ENCODE measurements at places on chromosomes 1 and 21.

GRCh38 chr1:177170756-177171535, at the start of gene BRINP2:
BRINP2 (plus strand) TSS chr1:177170958; CDS start chr1:177229877, 58,919 bp downstream.
- no peaks in the 10 kb centered on the region for H3K4me1 ChIP-seq
- H3K4me3 ChIP-seq = peak within 1 kb of the TSS; percentile 46
- no peaks in the 10 kb centered on the region for H3K36me3 ChIP-seq

GRCh38 chr1:17075470-17076255, 21.8 kb upstream of the SDHB start:
- no peaks in the 10 kb centered on the region for H3K4me1 ChIP-seq
- H3K36me3 ChIP-seq = no peaks in the 10 kb centered on the region
- no peak overlapping the region for H3K4me3 ChIP-seq
- no peak overlapping the region for H3K27ac ChIP-seq

DNA sequence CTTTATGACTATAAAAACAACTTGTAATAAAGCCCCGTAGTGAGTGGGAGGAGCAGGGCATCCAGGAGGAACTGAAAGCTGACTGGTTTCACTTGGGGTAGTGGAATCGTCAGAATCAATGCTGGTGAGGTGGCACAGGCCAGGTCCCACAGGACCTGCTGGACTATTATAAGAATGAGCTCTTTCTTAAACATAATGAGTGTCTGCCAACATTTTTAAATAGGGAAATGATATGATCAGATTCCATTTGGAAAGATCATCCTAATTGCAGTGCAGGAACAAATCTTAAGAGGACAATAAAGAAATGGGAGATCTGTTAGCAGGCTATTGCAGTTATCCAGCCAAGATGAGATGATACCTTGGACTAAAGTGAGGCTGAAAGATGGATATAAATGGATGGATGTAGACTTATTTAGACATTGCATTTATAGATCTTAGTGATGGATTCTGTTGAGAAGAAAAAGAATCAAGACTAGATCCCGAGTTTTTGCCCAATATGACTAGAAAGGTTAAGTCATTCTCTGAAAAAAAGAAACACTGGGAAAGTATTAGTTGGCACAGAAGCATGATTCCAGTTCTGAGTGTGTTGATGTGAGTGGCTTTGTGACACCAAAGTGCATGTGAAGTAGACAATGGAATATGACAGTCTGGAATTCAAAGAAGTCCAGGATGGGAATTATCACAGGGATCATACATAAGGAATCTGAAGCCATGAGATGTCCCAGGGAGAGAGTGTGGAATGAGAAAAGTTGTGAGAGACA, 153.3 kb upstream of the SGIP1 start:
- DNase-seq = no peak
- H3K36me3 ChIP-seq = no peaks in the 10 kb centered on the region
- H3K27me3 ChIP-seq = no peaks in the 10 kb centered on the region
- no peak overlapping the region for H3K4me3 ChIP-seq
- peaks cover 2% of the 10 kb centered on the region for H3K4me1 ChIP-seq

GRCh38 chr1:20348326-20348915, 57.7 kb downstream of the VWA5B1 start:
- no peaks in the 10 kb centered on the region for H3K36me3 ChIP-seq
- H3K27me3 ChIP-seq = no peaks in the 10 kb centered on the region
- DNase-seq = no peak
- no peak overlapping the region for H3K27ac ChIP-seq

GRCh38 chr1:66696771-66697170, 55.5 kb upstream of the DYNLT5 start:
- no peak for DNase-seq
- no peaks in the 10 kb centered on the region for H3K36me3 ChIP-seq
- H3K27ac ChIP-seq = no peak overlapping the region
- H3K4me3 ChIP-seq = no peak overlapping the region
- H3K4me1 ChIP-seq = no peaks in the 10 kb centered on the region
- H3K27me3 ChIP-seq = no peaks in the 10 kb centered on the region

GRCh38 chr1:162470216-162470615, 27.4 kb upstream of the UHMK1 start:
- H3K4me1 ChIP-seq = no peaks in the 10 kb centered on the region
- H3K27ac ChIP-seq = no peak overlapping the region
- no peaks in the 10 kb centered on the region for H3K36me3 ChIP-seq
- H3K27me3 ChIP-seq = no peaks in the 10 kb centered on the region
- no peak for DNase-seq
- no peak overlapping the region for H3K4me3 ChIP-seq

- no peak for DNase-seq
- no peaks in the 10 kb centered on the region for H3K4me1 ChIP-seq
- H3K27ac ChIP-seq = peak overlapping the region; percentile 98
- peak overlapping the region; percentile 96 for H3K4me3 ChIP-seq
Measured at GRCh38 chr1:220880362-220880670, 1.1 kb downstream of the HLX start.

DNA sequence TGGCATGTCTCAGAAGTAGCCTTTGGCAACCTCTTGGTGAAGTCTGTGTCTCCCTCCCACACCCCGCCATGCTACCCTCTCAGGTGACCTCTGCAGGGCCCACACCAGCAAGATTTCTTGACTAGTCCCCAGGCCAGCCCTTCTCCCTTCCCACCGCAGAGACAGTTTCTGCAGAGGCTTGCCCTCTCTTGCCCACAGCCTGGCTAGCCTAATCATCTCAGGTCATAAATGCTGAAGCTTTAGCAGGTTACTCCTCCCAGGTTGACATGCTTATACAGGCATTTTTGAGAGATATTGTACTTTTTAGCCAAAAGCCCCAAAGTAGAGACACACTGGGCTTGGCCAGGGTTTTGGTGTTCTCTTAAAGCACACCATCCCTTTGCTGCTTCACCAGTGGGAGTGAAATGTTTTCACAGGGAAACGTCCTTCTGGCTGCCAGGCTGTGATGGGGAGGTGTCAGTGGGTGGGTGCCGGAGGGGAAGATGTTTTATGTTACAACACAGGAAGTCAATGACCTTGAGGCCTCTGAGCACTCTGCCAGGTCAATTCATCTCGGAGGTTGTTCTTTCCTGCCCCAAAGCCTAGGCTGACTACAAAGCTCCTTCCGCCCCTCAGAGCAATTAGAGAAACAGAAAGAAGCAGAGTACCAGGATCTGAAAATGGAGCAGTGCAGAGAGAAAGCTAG, 58.5 kb downstream of the STYXL2 start:
- no peaks in the 10 kb centered on the region for H3K36me3 ChIP-seq
- no peaks in the 10 kb centered on the region for H3K27me3 ChIP-seq
- no peak overlapping the region for H3K4me3 ChIP-seq
- no peak overlapping the region for H3K27ac ChIP-seq

DNA sequence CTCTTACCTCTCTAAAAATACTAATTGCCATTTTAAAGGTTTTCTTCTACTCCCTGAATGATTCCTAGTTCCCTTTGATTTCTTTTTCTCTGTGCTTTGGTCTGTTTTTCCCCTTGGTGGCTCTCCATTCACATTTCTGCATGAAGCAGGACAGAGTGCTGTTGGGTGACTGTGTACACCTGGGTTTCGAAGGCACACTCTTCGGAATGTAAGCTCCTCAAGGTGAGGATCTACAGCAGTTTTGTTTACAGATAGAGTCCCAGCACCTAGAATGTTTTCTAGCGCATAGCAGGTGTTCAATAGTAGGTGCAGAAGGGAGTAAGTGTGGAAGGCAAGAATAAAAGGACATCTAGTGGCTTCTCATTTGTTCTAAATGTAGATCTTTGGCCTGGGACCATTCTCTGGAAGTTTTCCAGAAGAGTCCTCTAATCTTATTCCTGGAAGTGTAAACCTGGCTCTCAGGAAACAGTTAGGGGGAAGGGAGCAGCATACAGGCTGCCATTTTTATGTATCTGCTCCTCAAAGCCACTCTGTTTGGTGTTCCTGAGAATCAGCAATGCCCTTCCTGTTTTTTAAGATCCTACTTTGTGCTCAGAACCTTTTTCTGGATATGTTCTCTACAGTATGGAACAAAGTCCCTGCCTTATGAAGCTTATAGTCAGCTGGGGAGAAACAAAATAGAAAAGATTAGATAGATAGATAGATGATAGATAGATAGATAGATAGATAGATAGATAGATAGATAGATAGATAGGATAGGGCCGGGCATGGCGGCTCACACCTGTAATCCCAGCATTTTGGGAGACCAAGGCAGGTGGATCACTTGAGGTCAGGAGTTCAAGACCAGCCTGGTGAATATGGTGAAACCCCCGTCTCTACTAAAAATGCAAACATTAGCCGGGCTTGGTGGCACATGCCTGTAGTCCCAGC, 22.8 kb upstream of the EFNA1 start:
- DNase-seq = no peak
- no peaks in the 10 kb centered on the region for H3K4me1 ChIP-seq
- H3K27ac ChIP-seq = no peak overlapping the region
- H3K36me3 ChIP-seq = no peaks in the 10 kb centered on the region
- H3K27me3 ChIP-seq = no peaks in the 10 kb centered on the region

GRCh38 chr21:29621525-29621924, 318.3 kb downstream of the GRIK1 start:
- no peaks in the 10 kb centered on the region for H3K36me3 ChIP-seq
- no peak overlapping the region for H3K27ac ChIP-seq
- DNase-seq = no peak
- H3K4me3 ChIP-seq = no peak overlapping the region

- H3K4me1 ChIP-seq = no peaks in the 10 kb centered on the region
- H3K4me3 ChIP-seq = no peak overlapping the region
- no peaks in the 10 kb centered on the region for H3K27me3 ChIP-seq
- no peak overlapping the region for H3K27ac ChIP-seq
- no peak for DNase-seq
Measured at GRCh38 chr1:39960431-39960958, 5.5 kb downstream of the MFSD2A start.

GRCh38 chr1:243550276-243550675, 294.4 kb downstream of the SDCCAG8 start:
- H3K27me3 ChIP-seq = no peaks in the 10 kb centered on the region
- no peak overlapping the region for H3K4me3 ChIP-seq
- no peak overlapping the region for H3K27ac ChIP-seq
- no peak for DNase-seq

DNA sequence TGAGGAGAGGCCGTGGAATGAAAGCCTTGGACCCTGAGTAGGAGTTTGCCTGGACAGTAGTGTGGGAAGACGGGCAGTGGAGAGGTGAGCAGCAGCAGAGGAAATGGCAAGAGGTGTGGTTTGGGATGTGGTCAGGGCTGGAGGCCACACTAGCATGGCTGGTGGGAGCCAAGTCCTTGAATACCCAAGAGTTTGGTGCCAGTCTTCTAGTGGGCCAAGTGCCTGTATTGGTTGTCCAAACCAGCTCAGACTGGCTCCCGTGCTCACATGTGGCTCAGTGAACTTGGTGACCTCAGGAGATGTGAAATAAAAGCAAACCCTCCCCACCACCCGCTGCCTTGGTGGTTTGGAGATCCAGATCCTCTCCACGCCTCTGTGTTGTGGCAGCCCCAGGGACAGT, 2.4 kb downstream of the GUCA2A start:
- H3K36me3 ChIP-seq = no peaks in the 10 kb centered on the region
- no peak overlapping the region for H3K4me3 ChIP-seq
- H3K27ac ChIP-seq = no peak overlapping the region
- H3K27me3 ChIP-seq = no peaks in the 10 kb centered on the region
- no peak for DNase-seq
- peaks cover 21% of the 10 kb centered on the region for H3K4me1 ChIP-seq

DNA sequence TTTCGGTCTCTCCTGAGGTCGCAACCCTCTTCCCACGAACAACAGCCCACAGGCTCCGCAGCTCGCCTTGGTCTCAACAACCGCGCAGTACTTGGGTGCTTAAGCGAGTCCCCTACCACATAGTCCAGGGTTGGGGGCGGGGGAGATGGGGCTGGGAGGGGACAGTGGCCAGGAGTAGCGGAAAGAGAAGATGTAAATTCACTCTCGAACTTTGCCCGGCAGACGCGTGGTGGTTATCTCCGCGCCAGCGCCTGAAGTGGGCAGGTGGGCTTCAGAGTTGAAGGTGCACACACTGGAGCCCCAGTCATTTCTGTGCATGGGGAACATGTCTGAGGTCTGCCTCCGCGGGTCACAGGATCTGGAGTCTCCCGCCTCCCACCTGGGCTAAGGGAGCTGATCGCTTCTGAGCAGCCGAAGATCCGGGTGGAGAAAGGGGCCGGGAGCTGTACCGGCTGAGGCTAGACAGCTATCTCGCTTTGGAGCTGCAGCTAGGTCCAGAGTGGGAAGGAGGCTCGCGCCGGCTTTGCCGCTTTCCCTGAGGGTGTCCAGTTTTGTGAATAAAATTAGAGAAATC, 4.3 kb upstream of the FOXD2 start:
- H3K27me3 ChIP-seq = peaks cover 52% of the 10 kb centered on the region
- no peak for DNase-seq
- H3K4me3 ChIP-seq = no peak overlapping the region

DNA sequence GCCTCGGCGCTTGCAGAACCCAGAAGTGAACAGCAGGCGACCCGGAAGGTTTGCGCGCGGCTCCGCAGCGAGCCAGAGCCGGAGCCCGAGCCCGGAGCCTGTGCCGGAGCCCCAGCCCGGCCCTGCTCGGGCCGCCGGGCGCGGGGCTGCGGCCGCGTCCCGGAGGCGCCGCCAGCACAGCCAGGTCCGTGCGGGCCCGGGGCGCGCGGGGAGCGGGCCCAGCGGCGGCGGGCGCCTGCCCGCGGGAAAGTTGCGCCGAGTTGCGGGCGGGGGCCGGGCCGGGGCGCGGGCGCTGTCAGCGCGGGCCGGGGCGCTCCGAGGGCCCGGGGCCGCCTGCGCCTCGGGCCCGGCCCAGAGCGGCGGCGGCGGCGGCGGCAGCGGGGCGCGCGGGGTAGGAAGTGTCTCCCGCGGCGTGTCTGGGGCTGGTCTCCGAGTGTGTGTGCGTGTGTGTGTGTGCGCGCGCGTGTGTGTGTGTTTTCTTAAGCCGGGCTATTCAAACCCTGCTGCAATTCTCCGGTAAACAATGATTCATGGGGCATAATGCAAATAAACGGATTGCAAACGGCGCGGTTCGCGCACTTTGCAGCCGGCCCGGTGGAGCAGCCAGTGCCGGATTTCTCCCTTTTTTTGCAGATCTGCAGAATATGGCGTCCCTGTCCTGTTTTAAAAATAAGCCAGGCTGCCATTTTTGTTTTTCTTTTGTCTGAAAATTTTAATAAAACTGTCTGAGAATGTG, at the start of gene ZNF362:
ZNF362 (plus strand) TSS at position 22 of the 736 bp plus-strand sequence. CDS start 14,083 bp downstream, outside the sequence.
- H3K36me3 ChIP-seq = no peaks in the 10 kb centered on the region
- no peaks in the 10 kb centered on the region for H3K27me3 ChIP-seq
- no peak for DNase-seq
- H3K27ac ChIP-seq = peak within 1 kb of the TSS; percentile 100
- H3K4me1 ChIP-seq = no peaks in the 10 kb centered on the region

GRCh38 chr1:178451529-178451928, 45.2 kb downstream of the CLEC20A start:
- no peaks in the 10 kb centered on the region for H3K4me1 ChIP-seq
- H3K27me3 ChIP-seq = no peaks in the 10 kb centered on the region
- DNase-seq = no peak
- no peak overlapping the region for H3K27ac ChIP-seq
- H3K4me3 ChIP-seq = no peak overlapping the region

GRCh38 chr1:209029737-209030136, 553.8 kb upstream of the CAMK1G start:
- H3K27ac ChIP-seq = no peak overlapping the region
- no peak overlapping the region for H3K4me3 ChIP-seq
- no peaks in the 10 kb centered on the region for H3K27me3 ChIP-seq
- no peaks in the 10 kb centered on the region for H3K36me3 ChIP-seq
- no peak for DNase-seq

GRCh38 chr1:114154963-114155322, 1.3 kb upstream of the SYT6 start:
- H3K36me3 ChIP-seq = no peaks in the 10 kb centered on the region
- no peak for DNase-seq
- peaks cover 47% of the 10 kb centered on the region for H3K27me3 ChIP-seq
- no peak overlapping the region for H3K27ac ChIP-seq
